ENCODE measurements at places on chromosomes 6 and 20.

DNA sequence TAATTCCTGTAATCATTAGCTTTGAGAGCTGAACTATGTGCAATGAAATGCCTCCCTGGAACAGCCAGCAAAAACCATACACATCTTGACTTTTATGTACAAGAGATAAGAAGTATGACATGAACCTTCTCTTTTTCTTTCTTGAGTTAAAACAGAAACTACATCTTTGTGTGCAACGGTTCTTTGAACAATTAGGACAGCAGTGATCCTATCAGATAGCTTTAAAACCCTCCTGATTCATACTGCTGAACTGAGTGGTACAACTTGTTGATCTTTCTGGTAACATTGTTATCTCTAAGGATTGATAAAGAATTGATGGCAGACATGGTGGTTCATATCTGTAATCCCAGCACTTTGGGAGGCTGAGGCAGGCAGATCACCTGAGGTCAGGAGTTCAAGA is 43.4 kb downstream of the TRAF3IP2 start:
- no peak for DNase-seq

GRCh38 chr6:125745281-125746018 is 4.0 kb upstream of the HEY2 start:
- no peak for DNase-seq

DNA sequence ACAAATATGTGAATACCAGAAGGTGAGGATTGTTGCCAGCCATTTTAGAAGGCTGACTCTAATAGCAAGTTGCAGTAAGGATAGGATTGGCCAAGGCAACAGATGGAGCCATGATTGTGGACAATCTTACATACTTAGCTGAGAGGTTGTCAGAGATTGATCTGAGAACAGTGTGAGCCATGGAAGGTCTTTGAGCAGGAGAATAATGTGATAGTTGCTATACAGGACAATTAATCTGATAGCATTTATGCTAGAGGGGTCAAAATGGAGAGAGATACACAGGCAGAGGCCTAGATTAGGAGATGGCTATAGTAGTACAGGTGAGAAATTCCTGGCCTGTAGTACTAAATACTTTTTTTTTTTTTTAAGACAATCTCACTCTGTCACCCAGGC is 23.8 kb downstream of the PPARD start:
- no peak for DNase-seq

DNA sequence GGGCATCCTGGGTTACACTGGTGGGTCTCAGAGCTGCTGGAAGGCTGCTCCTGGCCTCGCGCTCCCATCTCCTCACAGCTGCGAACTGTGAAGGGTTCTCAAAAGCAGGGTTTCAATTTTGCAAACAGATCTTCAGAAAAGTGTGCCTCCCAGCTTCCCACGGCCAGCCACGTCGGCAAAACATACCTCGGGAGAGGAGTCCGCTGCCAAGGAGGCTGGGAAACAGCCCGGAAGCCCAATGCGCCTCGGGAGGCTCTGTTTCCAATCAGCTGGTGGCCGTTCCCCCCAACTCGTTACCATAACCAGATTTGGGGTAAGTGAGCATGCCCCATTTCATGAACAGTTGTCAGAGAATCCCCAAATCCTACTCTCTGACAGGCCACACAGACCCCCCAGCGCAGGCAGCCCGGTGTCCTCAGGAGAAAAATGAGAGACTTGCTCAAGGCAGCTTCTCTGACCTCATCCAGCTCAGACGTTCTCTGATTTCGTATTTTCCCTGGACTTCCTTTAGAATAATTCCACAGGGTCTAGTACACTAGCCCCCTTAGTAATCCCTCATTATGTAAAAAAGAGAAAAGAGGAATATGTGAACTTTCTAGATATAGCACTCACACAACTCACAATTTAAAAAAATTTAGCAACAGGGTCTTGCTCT is 98.4 kb downstream of the SNX5 start:
- DNase-seq: no peak

DNA sequence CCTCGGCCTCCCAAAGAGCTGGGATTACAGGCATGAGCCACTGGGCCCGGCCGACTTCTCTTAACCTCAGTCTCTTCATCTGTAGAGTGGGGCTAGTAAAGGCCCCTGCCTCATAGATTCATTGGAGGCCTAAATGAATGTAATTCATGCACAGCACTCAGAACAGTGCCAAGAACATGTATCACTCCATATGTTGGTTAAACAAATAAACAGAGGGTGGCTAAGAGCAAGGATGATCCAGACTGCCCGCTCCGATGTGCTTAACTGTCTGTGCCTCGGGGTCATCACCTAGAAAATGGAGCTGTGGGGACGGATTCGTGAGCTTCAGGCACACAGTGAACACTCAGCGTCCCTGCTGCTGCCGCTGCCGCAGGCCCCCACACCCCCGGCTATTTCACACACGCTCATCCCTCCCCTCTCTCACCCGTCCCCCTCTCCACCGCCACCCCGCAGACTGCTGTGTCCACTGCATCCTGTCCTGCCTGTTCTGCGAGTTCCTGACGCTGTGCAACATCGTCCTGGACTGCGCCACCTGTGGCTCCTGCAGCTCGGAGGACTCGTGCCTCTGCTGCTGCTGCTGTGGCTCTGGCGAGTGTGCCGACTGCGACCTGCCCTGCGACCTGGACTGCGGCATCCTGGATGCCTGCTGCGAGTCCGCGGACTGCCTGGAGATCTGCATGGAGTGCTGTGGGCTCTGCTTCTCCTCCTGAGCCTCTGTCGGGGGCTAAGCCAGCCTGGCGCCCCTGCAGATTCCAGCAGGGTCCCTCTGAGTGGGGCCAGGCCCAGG is 14.8 kb downstream of the MDFI start:
- no peak for DNase-seq

DNA sequence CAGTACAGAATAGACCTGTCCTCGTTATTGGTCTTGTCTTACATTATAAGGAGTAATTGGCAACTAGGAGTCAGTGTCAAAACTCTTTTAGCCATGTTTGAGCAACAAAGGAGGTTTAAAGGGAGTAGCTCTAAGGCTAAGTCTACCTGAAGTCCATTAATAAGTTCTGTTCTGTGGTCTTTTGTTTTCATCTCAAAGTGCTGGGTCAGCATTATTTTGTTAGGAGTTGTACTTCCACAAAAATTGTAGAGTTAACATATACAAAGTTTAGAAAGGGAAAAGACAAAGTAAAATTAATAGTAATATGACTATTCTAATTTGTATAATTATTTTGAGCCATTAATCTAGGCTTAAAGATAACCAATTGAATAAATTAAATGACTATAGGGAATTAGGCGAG is 12.7 kb upstream of the SENP6 start:
- no peak for DNase-seq

DNA sequence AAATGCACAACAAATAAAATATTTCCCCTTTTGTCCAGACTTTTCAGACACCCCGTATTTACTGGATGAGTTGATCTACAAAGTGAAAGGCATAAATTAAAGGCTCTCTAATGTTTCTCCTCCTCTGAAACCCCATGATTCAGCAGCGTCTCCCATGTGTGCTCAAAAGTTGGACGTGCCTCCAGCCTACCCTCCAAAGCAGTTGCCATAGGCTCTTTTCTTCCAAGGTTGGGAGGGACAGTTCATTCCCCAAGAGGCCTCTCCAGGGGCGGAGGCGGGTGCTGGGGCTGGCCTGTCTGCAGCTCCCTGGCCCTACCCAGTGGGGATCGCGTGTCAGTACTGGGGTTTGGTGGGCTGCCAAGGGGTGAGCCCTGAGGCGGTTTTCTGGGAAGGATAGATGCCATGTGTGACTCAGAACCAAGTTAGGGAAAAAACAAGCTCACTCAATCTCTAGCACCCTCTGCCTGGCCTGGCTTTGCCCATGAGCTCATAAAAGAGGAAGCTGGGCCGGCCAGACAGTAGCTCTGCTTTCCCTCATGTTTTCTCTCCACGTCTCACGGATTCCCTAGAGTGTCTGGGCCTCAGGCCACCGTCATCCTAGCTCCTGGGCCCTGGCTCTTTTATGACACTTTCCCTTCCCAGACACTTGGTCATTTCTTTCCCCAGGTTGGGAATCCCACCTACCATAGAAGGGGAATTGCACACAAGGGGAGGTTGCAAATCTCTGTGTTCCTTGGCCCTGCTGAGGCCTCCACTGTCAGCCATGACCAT is 8.0 kb upstream of the IER3 start:
- DNase-seq: no peak

GRCh38 chr6:35602133-35602946 is 86.4 kb downstream of the FKBP5 start:
- DNase-seq: no peak

GRCh38 chr6:132817554-132818403 is 3.4 kb downstream of the RPS12 start:
- DNase-seq: no peak

- DNase-seq: no peak
Measured at GRCh38 chr6:116405138-116405537, 34.4 kb downstream of the DSE start.

GRCh38 chr6:161168281-161168891 is 105.5 kb downstream of the AGPAT4 start:
- DNase-seq: no peak

DNA sequence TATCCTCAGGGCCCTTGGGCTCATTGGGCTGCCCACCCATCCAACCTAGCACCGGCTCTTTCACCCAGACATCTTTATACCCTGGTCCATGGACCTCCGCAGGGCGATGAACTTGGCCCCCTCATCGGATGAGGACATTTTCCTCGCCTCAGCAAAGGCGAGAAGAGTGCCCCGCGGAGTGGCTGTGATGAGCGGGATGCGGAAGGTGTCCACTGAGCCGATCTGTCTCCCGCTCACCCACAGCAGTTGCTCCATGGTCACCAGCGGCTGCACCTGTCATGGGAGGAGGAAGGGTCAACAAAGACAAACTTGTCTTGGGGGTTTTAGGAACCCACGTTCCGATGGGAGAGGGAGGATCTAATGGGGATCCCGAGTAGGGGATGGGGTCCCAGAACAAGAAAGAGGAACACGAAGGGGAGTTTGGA is 690 bp downstream of the NEU1 start:
- DNase-seq: no peak

DNA sequence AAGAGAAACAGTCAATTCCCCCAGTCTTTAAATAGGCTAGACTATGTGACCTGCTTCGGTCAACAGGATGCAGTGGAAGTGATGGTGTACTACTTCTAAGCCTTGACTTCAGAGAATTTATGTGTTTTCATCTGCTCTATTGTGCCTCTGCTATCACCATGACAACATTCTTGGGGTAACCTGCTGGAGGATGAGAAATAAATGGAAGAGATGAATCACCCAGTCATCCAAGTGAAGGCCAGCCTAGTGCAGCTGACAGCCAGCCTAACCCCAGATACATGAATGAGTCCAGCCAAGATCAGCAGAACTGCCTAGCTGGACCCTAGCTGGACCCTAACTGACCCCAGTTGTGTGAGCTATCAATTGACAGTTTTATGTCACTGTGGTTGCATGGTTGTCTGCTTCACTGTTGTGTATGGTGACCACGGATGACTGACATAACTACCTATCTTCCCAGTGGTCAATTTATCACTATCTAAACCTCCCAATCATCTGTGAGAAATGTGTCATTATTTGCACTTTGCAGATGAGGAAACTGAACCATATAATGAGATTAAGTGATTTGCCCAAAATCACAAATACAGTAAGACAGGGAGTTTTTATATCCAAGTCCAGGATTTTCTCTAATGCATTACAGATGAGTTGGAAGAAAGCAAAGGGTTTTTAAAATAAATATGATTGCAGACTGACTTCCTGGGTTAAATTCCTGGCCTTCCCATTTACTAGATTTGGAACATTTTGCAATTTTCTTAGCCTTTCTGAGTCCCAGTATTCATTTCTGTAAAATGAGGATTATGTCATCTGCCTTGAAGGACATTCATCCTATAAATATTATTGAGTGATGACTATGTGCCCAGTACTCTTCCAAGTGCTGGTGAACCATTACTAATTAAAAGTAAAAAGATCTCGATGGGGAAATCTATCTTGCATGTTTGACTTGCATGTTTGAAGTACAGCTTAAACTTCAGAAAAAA is 136.4 kb upstream of the PLCB4 start:
- no peak for DNase-seq

DNA sequence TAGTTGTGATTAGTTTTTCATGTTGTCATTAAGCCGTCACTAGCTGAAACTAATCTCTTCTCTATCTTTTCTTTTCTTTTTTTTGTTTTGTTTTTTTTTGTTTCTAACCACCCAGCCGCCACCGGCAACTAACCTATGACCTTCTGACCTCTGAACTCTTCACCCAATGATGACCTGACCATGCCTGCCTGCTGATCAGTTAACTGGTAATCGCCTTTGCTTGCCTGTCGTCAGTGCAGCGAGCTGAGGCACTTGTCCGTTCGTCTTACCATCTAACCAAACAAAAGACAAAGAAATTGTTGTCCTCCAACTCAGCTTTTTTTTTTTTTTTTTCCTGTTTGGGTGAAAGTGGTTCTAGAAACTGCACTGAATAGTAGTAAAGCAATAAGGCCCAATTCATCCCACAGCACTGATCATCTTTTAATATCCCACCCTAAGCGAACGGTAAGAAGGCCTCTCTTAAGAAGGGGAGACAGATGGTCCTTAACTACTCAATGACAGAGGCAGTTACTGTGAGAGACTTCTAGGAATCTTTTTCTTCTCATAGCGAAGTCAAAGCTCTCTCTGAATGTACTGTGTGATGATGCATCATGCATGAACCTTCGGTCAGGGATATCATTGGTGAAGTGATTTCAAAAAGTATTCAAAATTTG is 156.2 kb downstream of the QKI start:
- no peak for DNase-seq

DNA sequence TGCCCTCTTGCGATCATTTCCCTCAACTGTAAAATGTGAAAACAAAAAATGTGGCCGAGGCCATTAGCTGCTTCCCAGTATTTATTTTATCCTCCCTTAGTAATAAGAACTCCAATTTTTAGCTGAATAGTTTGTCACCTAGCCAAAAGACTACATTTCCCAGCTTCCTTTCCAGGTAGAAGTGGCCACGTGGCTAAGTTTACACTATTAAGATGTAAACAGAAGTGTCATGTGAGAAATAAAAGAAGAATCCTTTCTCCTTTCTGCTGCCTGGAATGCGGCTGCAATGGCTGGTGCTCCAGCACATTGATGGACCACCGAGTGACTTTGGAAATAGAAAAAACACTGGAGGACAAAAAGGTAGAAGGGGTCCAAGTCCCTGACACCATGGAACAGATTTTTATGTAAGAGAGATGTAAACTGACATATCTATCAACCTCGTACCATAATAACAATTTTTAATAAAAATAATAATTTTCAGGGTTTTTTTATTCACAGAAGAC is 268.8 kb downstream of the PKHD1 start:
- no peak for DNase-seq

DNA sequence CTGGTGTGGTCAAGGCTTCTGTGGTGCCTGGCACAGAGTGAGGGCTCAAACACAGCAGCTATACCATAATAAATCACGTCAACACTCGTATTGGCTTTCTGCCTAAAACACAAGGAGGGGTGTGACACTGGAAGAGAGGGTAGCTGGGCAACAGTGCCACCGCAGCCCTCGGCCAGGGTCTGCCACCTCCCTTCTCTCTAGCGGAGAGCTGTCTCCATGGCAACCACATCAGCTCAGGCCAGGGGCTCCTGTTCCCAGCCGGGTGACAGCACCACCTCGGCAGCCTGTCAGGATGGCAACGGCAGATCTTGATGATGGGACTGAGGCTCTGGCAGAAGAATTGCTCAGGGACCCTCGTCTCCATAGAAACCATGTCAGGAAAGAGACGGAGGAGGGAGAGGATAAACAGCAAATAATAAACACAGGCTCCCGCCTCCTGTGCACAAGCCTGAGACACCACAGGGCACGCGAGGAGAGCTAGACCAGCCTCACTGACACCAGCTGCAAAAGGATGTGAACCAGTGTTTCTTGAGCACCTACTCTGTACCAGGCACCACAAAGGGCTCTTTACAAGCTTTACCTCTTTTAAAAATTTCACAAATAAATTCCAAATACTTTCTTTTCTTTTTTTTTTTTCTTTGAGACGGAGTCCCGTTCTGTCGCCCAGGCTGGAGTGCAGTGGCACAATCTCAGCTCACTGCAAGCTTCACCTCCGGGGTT is 50.4 kb upstream of the TLDC2 start:
- DNase-seq: no peak
